ENCODE measurements at places on chromosomes 5 and 9. TPM values are rescaled to one million over a fixed set of nuclear protein-coding genes. Genes with fewer than 3 reads are reported as not detected.

DNA sequence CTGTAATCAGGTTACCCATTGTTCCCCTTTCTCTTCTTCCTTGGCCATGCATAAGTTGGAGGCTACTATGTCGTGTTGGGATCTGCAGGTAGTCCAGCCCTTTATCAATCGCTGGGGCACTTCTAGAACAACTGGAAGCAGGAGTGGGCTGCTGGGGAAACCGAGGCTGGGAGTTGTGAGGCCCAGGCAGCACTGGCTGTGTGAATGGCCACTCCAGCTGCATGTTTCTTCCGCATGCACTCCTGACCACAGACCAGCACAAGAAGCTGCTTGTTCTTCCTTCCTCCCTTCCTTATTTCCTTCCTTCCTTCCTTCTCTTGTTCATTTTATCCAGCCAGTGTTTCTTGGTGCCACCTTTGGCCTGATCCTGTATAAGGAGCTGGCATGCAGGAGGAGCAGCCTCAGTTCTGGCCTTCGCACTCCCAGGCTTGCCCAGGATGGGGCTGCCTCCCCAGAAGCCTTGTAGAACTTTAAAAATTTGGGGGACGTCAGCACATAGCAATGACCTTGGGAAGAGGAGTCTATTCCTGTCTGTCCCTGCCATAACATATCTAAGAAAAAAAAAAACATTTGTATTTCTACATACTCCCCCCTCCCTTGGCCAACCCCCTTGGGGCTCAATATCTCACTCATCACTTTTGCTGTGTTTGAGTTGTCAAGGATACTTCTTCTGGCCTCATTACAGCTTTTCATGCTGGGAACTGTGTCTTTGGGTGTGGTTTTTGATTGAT is 20.8 kb upstream of the CXCL14 start:
- H3K4me1 ChIP-seq = no peaks in the 10 kb centered on the region
- no peaks in the 10 kb centered on the region for H3K36me3 ChIP-seq
- H3K4me3 ChIP-seq = no peak overlapping the region
- peaks cover under 1% of the 10 kb centered on the region for H3K27me3 ChIP-seq

GRCh38 chr9:126805554-126806262 is 868 bp downstream of the ZBTB43 start:
- peaks cover 10% of the 10 kb centered on the region for H3K36me3 ChIP-seq
- peak overlapping the region; percentile 88 for H3K4me3 ChIP-seq
- no peaks in the 10 kb centered on the region for H3K27me3 ChIP-seq

DNA sequence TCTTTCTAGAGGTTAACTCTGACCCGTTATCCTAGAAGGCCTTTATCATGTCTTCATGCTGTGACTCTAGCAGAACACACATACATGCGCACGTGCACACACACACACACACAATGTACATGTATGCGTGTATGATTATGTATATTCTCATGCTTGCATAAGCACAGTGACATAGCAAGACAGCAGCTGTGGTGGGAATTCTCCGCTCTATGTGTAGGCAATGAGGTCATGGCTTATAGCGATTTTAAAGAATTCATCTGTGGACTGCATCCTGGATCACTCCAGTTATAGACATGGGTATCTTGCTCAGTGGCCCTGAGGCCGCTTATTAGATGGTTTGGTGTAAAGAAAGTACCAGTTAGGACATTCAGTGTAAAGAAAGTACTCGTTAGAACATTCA is 106.2 kb downstream of the FBXL7 start:
- H3K27ac ChIP-seq = no peak overlapping the region
- H3K36me3 ChIP-seq = no peaks in the 10 kb centered on the region
- H3K27me3 ChIP-seq = no peaks in the 10 kb centered on the region

DNA sequence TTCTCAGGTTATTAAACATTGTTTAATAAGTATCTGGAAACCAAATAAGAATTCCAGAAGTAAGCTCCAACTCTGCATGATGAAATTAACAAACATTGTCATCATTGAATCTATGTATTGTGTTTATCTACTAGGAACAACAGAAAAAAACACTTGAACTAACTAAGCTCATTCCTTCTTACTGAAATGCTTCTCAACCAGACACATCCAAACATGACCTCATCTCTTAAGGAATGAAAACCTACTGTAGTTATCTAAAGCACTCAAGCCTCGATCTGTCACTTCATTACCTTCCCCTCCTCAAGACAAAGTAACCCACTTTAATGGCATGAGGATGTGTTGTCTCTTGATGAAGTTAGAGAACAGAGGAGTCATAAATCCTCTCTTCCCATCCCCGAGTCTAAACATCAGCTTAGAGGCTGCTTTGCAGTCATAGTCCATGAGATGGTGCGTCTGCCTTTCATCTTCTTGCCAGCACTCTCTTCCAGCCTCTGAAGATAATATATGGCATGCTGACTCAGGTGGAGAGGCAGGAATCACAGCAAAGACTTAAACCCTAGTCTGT is 86.5 kb downstream of the CEMIP2 start:
- peak; percentile 88 for DNase-seq
- no peak overlapping the region for H3K4me3 ChIP-seq
- peak overlapping the region; percentile 75 for H3K27ac ChIP-seq
- no peaks in the 10 kb centered on the region for H3K36me3 ChIP-seq
- H3K27me3 ChIP-seq = no peaks in the 10 kb centered on the region

DNA sequence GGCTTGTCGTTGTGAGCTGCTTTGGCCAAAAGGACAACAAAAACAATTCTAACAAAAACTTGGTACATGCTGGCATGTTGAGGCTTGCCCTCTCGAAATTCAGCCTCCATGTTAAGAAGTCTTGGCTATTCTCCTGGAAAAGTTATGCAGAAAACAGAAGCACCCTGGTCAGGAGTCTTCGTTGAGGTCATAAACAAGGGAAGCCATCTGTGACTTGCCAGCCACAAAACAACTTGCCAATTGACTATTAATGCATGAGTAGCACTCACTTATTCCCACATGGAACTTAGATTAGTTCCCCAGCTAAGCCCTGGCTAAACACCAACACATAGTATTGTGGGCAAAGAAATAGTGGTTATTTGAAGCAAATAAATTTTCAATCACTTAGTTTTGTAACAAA is 521.0 kb upstream of the CHD1 start:
- H3K4me1 ChIP-seq = no peaks in the 10 kb centered on the region
- peak; percentile 76 for DNase-seq
- no peaks in the 10 kb centered on the region for H3K27me3 ChIP-seq
- H3K27ac ChIP-seq = no peak overlapping the region
- no peak overlapping the region for H3K4me3 ChIP-seq
- no peaks in the 10 kb centered on the region for H3K36me3 ChIP-seq

DNA sequence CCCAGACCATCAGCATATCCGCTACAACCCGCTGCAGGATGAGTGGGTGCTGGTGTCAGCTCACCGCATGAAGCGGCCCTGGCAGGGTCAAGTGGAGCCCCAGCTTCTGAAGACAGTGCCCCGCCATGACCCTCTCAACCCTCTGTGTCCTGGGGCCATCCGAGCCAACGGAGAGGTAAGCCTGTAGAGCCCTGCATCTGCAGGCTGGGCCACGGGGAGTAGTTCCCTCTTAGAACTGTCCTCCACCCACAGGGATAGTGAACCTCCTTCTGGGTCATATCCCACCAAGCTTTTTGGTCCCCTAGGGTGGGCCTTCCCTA is 569 bp downstream of the GALT start:
- peak overlapping the region; percentile 85 for H3K4me3 ChIP-seq
- peaks cover 26% of the 10 kb centered on the region for H3K4me1 ChIP-seq
- H3K27me3 ChIP-seq = no peaks in the 10 kb centered on the region
- H3K27ac ChIP-seq = peak overlapping the region; percentile 54

GRCh38 chr5:89524785-89525184 is 641.8 kb upstream of the MEF2C start:
- H3K36me3 ChIP-seq = no peaks in the 10 kb centered on the region
- H3K27ac ChIP-seq = no peak overlapping the region
- no peaks in the 10 kb centered on the region for H3K27me3 ChIP-seq
- H3K4me1 ChIP-seq = no peaks in the 10 kb centered on the region
- no peak for DNase-seq
- no peak overlapping the region for H3K4me3 ChIP-seq

DNA sequence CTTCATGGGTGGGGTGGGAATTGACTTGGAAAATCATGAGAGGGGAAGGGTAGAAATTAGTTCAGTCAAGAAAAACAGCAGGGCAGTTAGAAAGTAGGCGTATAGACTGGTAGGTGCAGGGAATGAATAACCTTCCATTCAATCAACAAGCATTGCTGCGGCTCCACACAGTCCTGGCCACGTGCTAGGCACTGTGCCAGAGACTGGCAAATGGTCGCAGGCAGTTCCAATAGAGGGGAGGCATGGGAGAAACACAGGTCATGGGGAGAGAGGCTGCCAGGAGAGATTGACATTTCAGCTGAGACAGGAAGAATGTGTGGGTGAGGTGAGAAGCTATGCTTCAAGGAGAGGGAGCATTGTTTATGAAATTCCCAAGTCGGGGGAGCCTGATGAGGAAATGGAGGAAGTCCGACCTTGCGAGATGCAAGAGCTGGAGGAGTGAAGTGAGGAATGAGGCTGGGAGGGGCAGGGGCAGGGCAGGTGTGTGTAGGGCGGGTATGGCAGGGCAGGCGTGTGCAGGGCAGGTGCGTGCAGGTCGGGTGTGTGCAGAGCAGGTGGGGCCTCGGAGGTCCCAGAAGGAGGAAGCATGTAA is 54.4 kb upstream of the PPARGC1B start:
- no peak overlapping the region for H3K27ac ChIP-seq
- H3K36me3 ChIP-seq = no peaks in the 10 kb centered on the region
- no peaks in the 10 kb centered on the region for H3K4me1 ChIP-seq
- H3K27me3 ChIP-seq = peaks cover 18% of the 10 kb centered on the region
- H3K4me3 ChIP-seq = no peak overlapping the region
- no peak for DNase-seq

- no peak for DNase-seq
- no peaks in the 10 kb centered on the region for H3K36me3 ChIP-seq
- H3K27me3 ChIP-seq = no peaks in the 10 kb centered on the region
- H3K4me3 ChIP-seq = no peak overlapping the region
- H3K4me1 ChIP-seq = peaks cover 6% of the 10 kb centered on the region
Observed at GRCh38 chr5:139091439-139092156, 106.6 kb downstream of the SIL1 start.

GRCh38 chr5:141574122-141574510 is 44.7 kb downstream of the DIAPH1 start:
- DNase-seq = no peak
- H3K36me3 ChIP-seq = peaks cover 59% of the 10 kb centered on the region
- no peaks in the 10 kb centered on the region for H3K4me1 ChIP-seq
- no peak overlapping the region for H3K4me3 ChIP-seq

- H3K36me3 ChIP-seq = no peaks in the 10 kb centered on the region
- H3K27ac ChIP-seq = no peak overlapping the region
- H3K27me3 ChIP-seq = no peaks in the 10 kb centered on the region
- DNase-seq = no peak
Observed at GRCh38 chr5:96969366-96969765, 33.5 kb downstream of the LNPEP start.

- DNase-seq = no peak
- no peaks in the 10 kb centered on the region for H3K27me3 ChIP-seq
- peaks cover 10% of the 10 kb centered on the region for H3K4me1 ChIP-seq
- H3K27ac ChIP-seq = no peak overlapping the region
Observed at GRCh38 chr9:108466304-108466703, 389.5 kb downstream of the ACTL7B start.

GRCh38 chr5:66908230-66908629 is 288.4 kb downstream of the CD180 start:
- H3K36me3 ChIP-seq = no peaks in the 10 kb centered on the region
- no peak overlapping the region for H3K4me3 ChIP-seq
- H3K27me3 ChIP-seq = no peaks in the 10 kb centered on the region
- no peak for DNase-seq

GRCh38 chr5:118791926-118792734 is 196.2 kb downstream of the DTWD2 start:
- H3K4me3 ChIP-seq = peak overlapping the region; percentile 32
- peak; percentile 64 for DNase-seq
- no peak overlapping the region for H3K27ac ChIP-seq

DNA sequence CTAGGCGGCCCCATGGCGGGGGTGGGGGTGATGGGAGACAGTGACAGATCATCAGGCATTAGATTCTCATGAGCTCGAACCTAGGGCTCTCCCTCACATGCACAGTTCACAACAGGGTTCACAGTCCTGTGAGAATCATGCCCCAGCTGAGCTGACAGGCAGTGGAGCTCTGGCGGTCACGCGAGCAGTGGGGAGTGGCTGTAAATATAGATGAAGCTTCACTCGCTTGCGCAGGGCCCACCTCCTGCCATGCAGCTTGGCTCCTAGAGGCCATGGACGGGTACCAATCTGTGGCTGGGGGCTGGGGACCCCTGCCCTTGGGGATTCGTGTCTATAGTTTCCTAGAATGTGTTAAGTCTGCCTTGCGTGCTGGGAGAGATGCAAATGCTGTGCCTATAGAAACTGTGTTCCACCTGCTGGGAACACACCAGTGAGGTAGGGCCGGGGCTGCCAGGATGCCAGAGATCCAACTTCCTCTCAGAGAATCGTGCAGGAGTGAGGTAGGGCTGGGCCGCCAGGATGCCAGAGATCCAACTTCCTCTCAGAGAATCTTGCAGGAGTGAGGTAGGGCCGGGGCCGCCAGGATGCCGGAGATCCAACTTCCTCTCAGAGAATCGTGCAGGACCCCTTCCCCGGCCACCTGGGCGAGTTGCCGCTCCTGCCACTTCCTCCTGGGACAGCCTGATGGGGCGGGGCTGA is 14.1 kb upstream of the EXOC3 start:
- no peak overlapping the region for H3K27ac ChIP-seq
- no peaks in the 10 kb centered on the region for H3K27me3 ChIP-seq

- no peak overlapping the region for H3K27ac ChIP-seq
- DNase-seq = no peak
- H3K36me3 ChIP-seq = no peaks in the 10 kb centered on the region
Observed at GRCh38 chr5:94777056-94777880, 158.8 kb downstream of the SLF1 start.

DNA sequence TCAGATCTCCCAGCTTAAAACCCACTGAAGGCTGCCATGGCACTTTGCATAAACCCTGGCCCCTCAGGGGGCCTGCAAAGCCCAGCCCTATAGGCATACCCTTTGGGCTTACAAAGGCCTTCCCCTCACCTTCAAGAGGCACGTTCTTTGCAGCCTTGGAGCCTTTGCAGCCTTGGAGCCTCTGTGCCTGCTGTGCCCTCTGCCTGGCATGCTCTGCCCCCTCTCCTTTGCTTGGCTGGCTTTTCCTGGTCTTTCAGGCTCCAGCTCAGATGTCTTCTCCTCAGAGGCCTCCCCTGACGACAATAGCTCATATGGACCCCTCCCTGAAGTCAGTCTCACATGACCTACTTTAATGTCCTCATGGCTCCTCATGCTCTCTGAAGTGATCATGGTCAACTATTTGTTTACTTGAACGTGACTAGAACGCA is 60.3 kb downstream of the CXXC5 start:
- H3K36me3 ChIP-seq = no peaks in the 10 kb centered on the region
- peaks cover 27% of the 10 kb centered on the region for H3K4me1 ChIP-seq
- no peak overlapping the region for H3K4me3 ChIP-seq

GRCh38 chr5:61414806-61415205 is 82.7 kb downstream of the ZSWIM6 start:
- H3K4me1 ChIP-seq = peaks cover 20% of the 10 kb centered on the region
- H3K27me3 ChIP-seq = no peaks in the 10 kb centered on the region
- H3K4me3 ChIP-seq = no peak overlapping the region
- DNase-seq = no peak

GRCh38 chr5:124315741-124316415 is 430.6 kb downstream of the ZNF608 start:
- no peaks in the 10 kb centered on the region for H3K27me3 ChIP-seq
- H3K27ac ChIP-seq = no peak overlapping the region
- H3K4me3 ChIP-seq = no peak overlapping the region
- DNase-seq = peak; percentile 71
- H3K4me1 ChIP-seq = no peaks in the 10 kb centered on the region
- no peaks in the 10 kb centered on the region for H3K36me3 ChIP-seq

The SPATA31D3 gene
- total RNA-seq = not detected

The CDH9 gene
- not detected for total RNA-seq

The BTNL8 gene
- total RNA-seq = not detected

The CDC25C gene
- 1.6 TPM for total RNA-seq

The NIPAL4 gene
- 7.1 TPM for total RNA-seq

The FLT4 gene
- 7.2 TPM for total RNA-seq

The GADD45G gene
- 3.5 TPM for total RNA-seq
